ENCODE measurements at places on chromosomes 6 and 20.
A peak's percentile ranks its signal among the peaks of the same experiment; 100 is the strongest.

DNA sequence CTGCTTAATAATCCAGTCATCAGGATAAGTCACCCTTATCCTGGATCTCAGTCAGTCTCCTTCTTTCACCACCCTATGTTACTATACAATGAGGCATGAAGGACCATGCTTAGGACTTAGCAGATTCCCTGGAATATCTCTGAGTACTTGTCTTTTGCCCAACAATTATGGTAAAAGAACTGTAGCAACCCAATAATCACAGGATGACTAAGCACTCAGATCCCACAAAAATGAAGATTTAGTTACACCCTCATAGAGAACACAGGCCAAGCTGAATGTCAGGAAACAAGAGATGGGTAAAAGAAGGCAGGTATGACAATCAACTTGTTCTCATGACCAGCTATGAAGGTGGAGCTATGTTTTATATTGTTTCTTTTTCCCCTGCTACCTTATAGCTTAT is 91.4 kb downstream of the EDN1 start:
- DNase-seq = no peak

DNA sequence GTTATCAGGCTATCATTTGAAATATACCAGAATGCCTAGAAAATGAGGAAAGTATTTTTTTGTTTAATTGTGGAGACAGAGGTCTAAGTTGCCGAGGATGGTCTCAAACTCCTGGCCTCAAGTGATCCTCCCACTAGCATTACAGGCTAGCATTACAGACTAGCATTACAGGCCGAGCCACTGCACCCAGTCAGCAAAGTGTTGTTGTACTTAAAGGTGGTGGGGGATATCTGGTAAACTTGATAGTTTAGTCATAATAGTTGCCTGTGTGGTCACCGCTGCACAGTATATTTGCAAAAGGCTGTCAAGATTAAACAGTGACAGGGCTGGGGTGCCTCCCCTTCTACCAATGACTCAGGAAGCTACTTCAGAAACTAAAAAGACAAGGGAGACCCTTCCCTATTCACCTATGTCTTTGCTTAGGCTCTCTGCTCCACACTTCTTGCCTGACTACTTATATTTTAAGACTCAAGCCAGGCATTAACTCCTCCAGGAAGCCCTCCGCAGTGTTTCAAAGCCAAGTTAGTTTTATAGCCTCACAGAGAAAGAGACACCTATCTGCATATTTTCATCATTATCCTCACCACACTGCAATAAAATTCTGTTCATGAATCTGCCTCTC is 3.1 kb upstream of the AKIRIN2 start:
- no peak for DNase-seq

DNA sequence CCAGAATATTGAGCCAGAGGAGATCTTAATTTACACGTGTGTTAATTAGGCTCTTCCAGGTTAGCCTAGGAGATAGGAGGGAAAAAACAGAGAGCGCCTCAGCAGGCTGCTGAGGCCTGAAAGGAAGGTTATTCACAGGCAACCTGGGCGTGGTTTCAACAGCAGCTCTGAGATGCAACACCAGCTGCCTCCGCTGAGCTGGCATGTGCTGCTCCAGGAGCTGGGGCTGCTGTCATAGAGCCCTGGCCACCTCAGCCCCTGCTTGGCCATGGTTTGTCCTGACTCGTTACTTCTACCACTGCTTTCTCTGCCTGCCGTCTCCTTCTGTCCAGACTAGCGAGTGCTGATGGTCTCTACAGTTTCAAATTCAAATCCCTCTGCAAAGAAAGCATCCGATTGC is 32.4 kb upstream of the RPP40 start:
- DNase-seq = no peak

- no peak for DNase-seq
Observed at GRCh38 chr6:53616450-53617357, 48.9 kb downstream of the KLHL31 start.

- no peak for DNase-seq
Observed at GRCh38 chr6:133380047-133380446, 138.9 kb downstream of the EYA4 start.

- DNase-seq = no peak
Observed at GRCh38 chr6:150212778-150213177, 69.9 kb downstream of the PPP1R14C start.

- DNase-seq = no peak
Observed at GRCh38 chr6:43901733-43902230, 131.8 kb downstream of the VEGFA start.

DNA sequence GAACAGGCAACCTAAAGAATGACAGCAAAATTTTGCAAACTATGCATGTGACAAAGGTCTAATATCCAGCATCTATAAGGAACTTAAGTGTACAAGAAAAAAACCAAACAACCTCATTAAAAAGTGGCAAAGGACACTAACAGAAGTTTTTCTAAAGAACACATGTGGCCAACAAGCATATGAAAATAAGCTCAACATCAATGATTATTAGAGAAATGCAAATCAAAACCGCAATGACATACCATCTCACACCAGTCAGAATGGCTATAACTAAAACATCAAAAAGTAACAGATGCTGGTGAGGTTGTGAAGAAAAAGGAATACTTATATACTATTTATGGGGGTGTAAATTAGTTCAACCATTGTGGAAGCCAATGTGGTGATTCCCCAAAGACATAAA is 5.5 kb downstream of the RFPL4B start:
- DNase-seq = no peak

- DNase-seq = no peak
Observed at GRCh38 chr20:36873498-36874189, 2.3 kb upstream of the TLDC2 start.

- DNase-seq = no peak
Observed at GRCh38 chr6:165181951-165182414, 127.4 kb downstream of the C6orf118 start.

DNA sequence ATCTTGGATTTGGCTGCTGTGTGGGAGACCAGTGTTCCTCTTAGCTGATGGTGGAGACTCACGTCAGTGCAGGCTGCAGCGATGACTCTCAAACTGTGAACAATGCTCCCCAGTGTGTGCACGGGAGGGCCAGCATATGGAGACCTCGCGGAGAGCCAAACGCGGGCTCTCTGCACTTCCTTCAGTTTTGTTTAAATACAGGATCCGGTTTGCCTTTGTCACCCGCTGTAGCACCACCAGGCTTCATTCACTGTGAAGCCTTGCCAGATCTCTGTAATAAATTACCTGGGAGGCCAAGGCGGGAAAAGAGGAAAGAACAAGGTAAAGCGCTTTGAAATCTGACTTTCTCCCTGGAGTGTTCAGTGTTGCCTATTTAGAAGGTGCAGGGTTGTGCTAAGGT is 30.7 kb upstream of the TMEM14A start:
- DNase-seq = no peak

DNA sequence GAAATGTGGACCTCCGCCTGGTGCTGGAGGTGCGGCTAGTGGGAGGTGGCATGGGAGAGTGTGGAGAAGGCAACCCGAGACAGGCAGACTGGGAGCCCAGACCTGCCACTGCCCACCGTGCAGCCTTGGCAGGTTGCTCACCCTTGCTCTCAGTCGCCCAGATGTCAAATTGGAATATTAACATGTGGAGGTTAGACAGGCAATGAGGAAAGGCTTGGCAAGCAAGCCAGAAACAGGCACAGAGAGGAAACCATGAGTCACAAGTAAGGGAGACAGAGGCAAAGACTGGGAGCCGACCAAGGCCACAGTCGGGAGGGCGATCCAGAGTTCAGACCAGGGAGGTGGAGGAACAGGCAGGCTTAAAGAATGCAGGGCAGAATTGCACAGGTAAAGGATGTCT is 178.2 kb downstream of the FOXC1 start:
- no peak for DNase-seq

- no peak for DNase-seq
Observed at GRCh38 chr20:21967481-21967880, 262.0 kb downstream of the PAX1 start.

DNA sequence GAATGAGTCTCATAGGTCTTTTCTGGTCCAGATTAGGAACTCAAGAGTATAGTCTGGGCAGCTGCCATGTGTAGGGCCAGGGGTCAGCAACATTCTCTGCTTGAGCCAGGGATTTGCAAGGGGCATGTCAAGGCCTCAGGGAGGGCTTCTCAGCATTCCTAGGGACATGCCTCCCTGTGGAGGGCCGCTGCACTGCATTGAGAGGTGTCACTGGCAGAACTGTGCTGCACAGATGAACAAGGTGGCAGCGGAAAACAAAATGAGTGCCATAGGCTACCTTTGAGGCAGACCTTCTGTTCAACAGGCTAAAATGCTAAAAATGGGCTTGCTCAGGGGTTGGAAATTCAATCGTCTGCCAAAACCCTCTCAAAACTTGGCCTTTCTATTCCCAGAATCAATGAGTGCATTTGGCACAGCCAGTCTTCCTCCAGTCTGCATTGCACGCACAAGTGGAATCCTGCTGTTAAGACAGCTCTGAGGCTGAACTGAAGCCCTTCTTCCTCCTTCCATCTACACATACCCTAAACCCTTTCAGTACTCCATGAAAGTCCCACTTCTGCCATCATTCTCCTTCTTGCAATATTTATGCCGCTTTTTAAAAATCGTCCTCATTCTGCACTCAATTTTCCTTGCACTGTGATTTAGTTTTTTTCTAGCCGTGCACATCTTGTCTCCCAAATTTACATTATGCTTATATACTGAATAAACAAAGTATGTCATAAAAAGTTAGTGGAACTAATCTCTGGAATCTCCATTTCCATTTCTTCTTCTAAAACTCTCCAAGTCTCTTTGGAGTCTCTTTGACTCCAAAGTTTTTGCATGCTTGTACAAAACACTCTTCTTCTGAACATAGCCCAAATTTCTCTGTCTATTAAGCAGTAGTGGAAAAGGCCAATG is 51.7 kb downstream of the SLC26A8 start:
- no peak for DNase-seq

- no peak for DNase-seq
Observed at GRCh38 chr20:61538183-61538942, 286.3 kb downstream of the CDH4 start.

DNA sequence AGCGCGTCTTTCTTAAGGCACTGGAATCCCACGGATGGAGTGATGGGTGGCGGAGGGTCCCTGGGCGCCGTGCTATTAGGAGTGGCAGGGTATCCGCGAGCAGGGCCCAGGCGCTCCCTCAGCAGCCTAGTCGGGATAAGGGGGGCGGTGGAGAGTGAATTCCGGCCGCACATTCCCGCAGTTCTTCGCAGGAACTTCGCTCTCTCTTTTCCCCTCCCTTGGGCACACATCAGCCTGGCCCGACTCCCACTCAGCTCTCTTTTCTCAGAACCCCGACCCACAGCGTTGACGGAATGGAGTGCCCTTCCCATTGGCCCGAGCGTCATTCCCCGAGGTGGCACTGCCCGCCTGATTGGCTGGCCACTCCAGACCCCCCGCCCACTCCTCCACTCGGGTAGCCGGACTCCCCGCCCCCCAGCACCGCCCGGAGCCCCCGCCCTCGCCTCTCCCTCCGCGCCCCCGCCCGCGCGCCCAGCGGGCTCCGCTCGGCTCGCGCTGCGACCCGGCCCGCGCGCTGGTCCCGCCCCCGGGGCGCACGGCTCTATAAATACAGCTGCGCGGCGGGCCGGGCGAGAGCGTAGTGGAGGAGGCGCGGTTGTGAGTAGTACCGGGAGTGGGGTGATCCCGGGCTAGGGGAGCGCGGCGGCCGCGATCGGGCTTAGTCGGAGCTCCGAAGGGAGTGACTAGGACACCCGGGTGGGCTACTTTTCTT is at the start of gene ID4:
ID4 (plus strand) TSS at position 572 of the 712 bp plus-strand sequence. CDS start 385 bp downstream, outside the sequence.
- peak; percentile 69 for DNase-seq

DNA sequence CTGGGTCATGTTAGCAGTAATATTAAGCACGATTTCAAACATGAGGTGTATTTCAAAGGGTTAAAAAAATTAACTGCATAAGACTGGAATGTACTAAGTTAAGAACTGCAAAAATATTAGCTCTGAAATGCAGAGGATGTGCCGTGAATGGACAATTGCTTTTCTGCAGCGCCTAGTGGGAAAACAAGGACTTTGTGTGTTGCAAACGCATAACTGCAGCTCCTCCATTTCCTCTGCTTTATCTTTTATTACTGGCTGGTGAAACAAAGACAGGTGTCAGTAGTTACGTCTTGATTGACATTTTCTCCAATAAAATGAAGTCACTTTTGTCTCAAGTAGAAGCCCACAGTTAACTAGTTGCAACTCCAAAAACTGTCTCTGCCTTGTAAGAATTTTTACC is 1.7 kb downstream of the PDE7B start:
- no peak for DNase-seq

DNA sequence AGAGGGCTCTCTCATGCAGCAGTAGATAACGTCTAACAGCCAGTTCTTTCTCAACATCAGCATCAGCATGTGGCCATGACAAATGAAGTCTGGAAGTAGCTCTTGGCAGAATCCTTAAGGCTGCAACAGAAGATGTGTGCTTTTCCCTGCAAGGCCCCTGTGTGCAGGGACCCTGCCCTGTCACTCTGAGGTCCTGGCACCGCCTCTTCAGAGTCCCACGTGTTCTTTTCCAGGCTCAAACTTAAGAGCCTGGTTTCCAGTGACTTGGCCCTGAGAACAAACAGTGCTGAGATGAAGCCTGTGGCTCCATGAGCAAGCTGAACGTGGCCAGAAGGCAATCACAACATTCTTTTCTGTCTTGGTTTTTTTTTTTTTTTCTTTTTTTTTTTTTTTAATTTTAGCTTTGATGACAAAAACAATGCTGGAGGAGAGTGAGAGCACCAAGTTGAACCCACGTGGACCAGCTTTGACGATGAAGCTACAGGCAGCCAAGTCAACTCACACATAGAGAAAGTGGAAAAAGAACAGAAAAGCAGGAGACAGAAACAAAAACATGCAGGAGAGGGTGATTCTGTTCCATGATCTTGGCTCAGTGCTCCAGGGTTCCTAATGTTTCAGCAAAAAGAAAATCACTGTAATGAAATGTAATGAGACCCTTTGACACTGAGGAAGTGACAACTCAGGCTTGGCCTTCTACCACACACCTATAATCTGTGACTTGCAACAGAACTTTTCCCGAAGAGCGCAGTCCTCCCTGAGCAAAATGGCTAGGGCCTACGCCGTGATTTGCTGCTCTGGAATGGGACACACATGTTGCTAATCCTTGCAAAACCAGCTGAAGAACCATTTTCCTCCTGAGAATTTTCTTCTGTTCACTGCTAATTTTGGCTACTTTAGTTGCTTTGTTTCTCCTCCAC is 86.1 kb downstream of the FOXC1 start:
- DNase-seq = no peak

DNA sequence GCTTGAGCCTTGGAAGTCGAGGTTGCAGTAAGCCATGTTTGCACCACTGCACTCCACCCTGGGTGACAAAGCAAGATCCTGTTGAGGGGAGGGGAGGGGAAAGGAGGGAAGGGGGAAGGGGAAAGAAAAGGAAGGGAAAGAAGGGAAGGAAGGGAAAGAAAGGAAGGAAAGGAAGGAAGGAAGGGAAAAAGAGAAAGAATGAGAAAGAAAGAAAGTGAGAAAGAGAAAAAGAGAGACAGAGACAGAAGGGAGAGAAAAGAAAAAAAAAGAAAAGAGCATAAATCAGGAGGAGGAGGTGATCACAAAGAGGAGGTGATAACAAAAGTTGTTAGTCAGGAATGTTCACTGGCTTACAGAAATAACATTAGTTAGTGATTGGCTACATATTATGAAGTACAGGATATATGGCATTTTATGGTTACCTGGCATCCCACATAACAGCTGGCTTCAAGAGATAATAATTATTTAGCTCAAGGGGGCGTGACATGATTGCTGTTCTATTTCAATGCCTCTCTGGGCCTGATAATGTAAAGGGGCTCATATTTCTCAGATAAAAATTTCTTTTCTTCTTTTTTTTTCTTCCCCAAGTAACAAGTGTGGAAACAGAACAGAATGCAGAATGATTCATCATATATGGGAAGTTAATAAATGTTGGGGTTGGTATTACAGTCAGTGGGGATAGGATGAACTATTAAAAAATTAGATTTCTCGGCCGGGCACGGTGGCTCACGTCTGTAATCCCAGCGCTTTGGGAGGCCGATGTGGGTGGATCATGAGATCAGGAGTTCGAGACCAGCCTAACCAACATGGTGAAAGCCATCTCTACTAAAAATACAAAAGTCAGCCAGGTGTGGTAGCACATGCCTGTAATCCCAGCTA is 27.1 kb downstream of the SAMHD1 start:
- no peak for DNase-seq

All from cortex of kidney (tissue), 1 donor.